ENCODE measurements at places on chromosomes 4 and X. TPM values are rescaled to one million over a fixed set of nuclear protein-coding genes. Genes with fewer than 3 reads are reported as not detected.

DNA sequence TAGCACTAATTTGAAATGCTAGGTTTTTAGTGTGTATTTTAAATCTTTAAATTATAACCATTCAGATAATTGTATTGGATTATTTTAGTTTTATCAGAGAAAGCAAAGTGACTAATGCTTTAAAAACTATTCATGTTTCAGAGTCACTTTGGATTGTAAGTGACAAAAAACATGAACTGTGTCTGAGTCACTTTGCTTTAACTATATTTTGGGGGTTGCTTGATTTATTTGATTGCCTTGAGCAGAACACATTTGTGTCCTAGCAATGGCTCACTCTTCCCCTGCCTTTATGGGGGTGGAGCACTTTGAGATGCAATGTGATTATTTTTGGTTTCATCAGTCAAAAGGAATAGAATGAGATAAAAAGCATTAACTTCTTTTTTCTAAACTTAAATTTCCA lies 188.4 kb upstream of the ARX start:
- DNase-seq: no peak
- no peaks in the 10 kb centered on the region for H3K36me3 ChIP-seq
- H3K4me1 ChIP-seq: no peaks in the 10 kb centered on the region
- no peak overlapping the region for H3K27ac ChIP-seq

GRCh38 chrX:41085512-41085877 lies 250 bp downstream of the USP9X start:
- H3K36me3 ChIP-seq: peaks cover 18% of the 10 kb centered on the region
- H3K4me3 ChIP-seq: peak overlapping the region; percentile 90
- H3K4me1 ChIP-seq: peaks cover 31% of the 10 kb centered on the region
- no peaks in the 10 kb centered on the region for H3K27me3 ChIP-seq

Gene TCEAL9
- total RNA-seq: not detected

Gene SERPINA7
- not detected for total RNA-seq

Gene HMGN5
- total RNA-seq: 1.4 TPM
